Dermis microvascular lymphatic vessel endothelial cell (primary cell): ENCODE measurements at places on chromosomes 13 and 19. TPM values are rescaled to one million over a fixed set of nuclear protein-coding genes. Genes with fewer than 3 reads are reported as not detected.

Gene ZNF20
- 2.4 and 2.8 TPM in 2 replicates for total RNA-seq

Gene FUT2
- total RNA-seq, result not detected in 2 replicates

Gene PTOV1
- total RNA-seq, result 32.6 and 74.1 TPM in 2 replicates

Gene ZNF606
- 4.1 and 9.4 TPM in 2 replicates for total RNA-seq

Gene KIR3DL2
- total RNA-seq, result not detected in 2 replicates

Gene LHB
- 0.89 TPM in 1 of 2 replicates, not detected in the other for total RNA-seq

Gene KLK12
- not detected in 2 replicates for total RNA-seq

Gene BRCA2
- 2.3 and 5.1 TPM in 2 replicates for total RNA-seq

Gene LILRB1
- total RNA-seq, result 0.13 TPM in 1 of 2 replicates, not detected in the other

Gene KCNJ14
- total RNA-seq, result 0.13 TPM in 2 replicates

Gene COX6B1
- total RNA-seq, result 243 and 347 TPM in 2 replicates

Gene ETV2
- under 0.01 and 0.26 TPM in 2 replicates for total RNA-seq

Gene MEIOSIN
- total RNA-seq, result not detected in 2 replicates

Gene SOX1
- not detected in 2 replicates for total RNA-seq

Gene LPAR6
- 22.0 and 22.4 TPM in 2 replicates for total RNA-seq

Gene ZIC2
- 0.13 and 0.25 TPM in 2 replicates for total RNA-seq
